ENCODE measurements at places on chromosomes 12 and 14. TPM values are rescaled to one million over a fixed set of nuclear protein-coding genes. Genes with fewer than 3 reads are reported as not detected.

DDN gene
- total RNA-seq: 1.2 TPM

LBHD2 gene
- not detected for total RNA-seq

RAPGEF3 gene
- 1.1 TPM for total RNA-seq

KRT78 gene
- total RNA-seq: not detected

IGFBP6 gene
- total RNA-seq: 1.8 TPM

TMEM132C gene
- not detected for total RNA-seq

TSPAN19 gene
- not detected for total RNA-seq

SLCO1C1 gene
- total RNA-seq: not detected

PRB2 gene
- not detected for total RNA-seq

DAO gene
- not detected for total RNA-seq

SEC23A gene
- total RNA-seq: 37.1 TPM

HOXC13 gene
- total RNA-seq: not detected

DBX2 gene
- not detected for total RNA-seq

CCDC184 gene
- total RNA-seq: 1.2 TPM

STON2 gene
- total RNA-seq: 0.32 TPM

KCNC2 gene
- not detected for total RNA-seq

SIX1 gene
- total RNA-seq: not detected

TAS2R30 gene
- 0.80 TPM for total RNA-seq

OR4E2 gene
- total RNA-seq: not detected

POTEM gene
- not detected for total RNA-seq

RDH12 gene
- total RNA-seq: not detected

OTUB2 gene
- 0.86 TPM for total RNA-seq

WNT5B gene
- total RNA-seq: not detected

MYO1A gene
- 1.7 TPM for total RNA-seq

CCDC88C gene
- 60.7 TPM for total RNA-seq

FOXG1 gene
- not detected for total RNA-seq

ENDOU gene
- total RNA-seq: not detected

SERPINA12 gene
- total RNA-seq: not detected

CLIP1 gene
- total RNA-seq: 42.5 TPM

SLC24A4 gene
- total RNA-seq: not detected

CCDC197 gene
- not detected for total RNA-seq

GLIPR1 gene
- total RNA-seq: 20.8 TPM

HCFC2 gene
- 10.2 TPM for total RNA-seq

LUM gene
- total RNA-seq: not detected

KRT74 gene
- not detected for total RNA-seq

SPIC gene
- total RNA-seq: not detected

SOAT2 gene
- total RNA-seq: 1.5 TPM

IAPP gene
- not detected for total RNA-seq

SMIM41 gene
- not detected for total RNA-seq

TMEM30B gene
- total RNA-seq: 1.4 TPM

DAD1 gene
- total RNA-seq: 292 TPM

RD3L gene
- total RNA-seq: not detected

FGF6 gene
- total RNA-seq: not detected
